ENCODE measurements at places on chromosomes 2 and 18.

DNA sequence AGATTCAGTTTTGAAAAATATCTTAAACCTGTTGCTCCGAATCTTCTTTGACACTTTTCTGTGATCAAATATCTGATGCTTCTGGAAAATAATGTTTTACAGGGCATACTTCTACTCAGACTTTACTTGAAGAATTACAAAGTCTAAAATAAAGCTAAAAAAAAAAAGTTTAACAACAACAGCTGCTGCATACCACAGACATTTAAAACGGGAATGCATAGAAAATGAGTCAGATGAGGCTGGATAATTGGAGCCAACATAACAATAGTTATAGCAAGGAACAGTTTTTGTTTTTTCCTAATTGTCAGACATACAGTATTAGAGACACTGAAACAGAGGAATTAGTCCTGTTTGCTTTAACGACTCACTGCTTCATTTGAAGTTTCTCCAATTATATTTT, 1090.2 kb downstream of the SUCLG1 start:
- DNase-seq = peak; percentile 83

- DNase-seq = peak; percentile 91
These were observed 193.1 kb downstream of the SH3RF3 start for GRCh38 chr2:109322111-109322510.

- DNase-seq = no peak
These were observed 596.0 kb downstream of the LRP1B start for GRCh38 chr2:141534666-141535362.

- DNase-seq = peak; percentile 39
These were observed 19.4 kb upstream of the ACVR1 start for GRCh38 chr2:157895531-157895930.

DNA sequence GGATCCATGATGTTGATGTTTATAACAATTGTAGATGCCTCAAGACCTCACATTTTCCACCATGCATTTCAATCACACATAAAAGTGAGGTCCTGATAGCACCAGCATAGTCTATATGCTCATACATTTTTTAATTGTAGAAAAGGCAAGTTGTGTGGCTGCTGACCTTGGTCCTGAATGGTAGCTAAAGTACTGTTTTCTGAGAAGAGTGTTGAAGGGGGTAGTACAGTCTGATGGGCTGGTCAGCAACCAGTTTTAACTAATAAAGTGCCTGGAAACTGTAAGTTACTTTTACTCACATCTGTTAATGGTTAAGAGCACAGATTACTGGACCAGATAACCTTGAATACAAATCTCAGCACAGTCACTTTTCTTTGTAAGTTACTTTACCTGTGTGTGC, 15.9 kb downstream of the ZNF638 start:
- peak; percentile 18 for DNase-seq

- DNase-seq = no peak
These were observed 8.0 kb upstream of the TMEM214 start for GRCh38 chr2:27024812-27025211.

GRCh38 chr2:74188018-74188601, 9.4 kb upstream of the MOB1A start:
- DNase-seq = peak; percentile 83

DNA sequence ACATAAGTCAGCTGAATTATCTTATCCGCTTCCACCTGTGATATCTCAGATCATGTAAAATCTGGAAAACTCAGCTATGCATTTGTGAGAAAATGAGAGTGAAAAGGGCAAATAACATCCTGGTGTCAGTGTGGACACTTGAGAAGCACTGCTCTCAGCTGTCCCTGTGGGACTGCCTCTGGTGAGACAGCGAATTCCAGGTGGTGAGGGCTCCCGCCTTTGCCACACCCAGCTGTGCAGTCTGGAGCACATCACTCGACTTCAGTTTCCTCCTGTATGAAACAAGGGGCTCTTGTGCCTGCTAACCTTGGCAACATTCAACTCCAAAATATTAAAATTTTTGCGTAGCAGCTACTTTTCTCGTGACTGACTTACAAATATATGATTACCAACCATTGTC, 194.9 kb upstream of the BOD1L2 start:
- no peak for DNase-seq

DNA sequence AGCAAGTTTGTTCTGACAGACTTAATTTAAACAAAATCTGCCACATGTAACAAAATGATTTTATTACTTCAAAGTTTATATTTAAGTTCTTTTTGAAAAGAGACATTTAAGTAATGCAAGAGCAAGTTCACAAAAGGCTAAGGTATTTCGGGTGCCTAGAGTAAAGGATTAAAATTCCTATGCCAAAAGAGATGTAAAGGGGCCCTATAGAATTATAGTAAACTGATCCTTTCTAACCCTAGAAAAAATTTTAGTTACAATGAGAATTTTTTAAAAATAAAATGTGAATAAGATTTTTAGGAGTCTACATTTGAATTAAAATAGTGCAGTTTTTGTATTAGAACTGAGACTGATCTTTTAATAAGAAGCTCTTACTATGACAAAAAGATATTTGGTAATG, 147.1 kb downstream of the PLEKHA3 start:
- no peak for DNase-seq

DNA sequence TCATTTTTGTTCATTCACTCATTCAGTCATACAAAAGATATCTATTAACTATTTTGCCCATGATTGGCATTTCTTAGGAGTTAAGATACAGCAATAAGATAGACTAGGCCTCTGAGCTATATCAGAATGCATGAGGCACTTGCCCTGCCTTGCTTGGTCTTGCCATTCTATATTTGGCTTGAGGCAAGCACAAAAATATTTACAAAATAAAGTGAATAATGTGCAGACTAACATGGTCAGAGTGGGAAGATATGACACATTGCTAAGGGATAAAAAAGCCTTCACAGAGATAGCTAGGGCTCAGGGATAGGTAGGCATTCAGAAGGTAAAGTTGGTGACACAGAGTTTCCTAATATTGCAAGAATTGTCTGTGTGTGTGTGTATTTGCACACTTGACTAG, 75.0 kb upstream of the MMADHC start:
- DNase-seq = no peak

DNA sequence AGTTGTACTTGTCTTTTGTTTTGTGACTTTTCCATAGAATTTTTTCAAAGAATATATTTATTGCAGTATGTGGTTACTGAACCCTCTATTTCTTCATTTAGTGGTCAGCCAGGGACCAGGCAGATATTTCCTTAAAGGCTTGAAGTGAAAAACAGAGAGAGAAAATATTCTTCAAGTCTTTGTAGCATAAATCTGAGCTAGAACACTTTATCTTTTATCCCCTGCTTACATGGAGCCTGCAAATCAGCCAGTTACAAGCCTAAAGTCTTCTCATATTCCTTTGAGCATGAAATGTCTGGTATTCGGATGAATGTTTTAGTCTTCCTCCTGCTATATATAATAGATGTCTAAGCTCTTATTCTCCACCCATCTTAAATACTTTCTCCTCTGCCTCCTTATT, 1557.5 kb upstream of the ACVR2A start:
- DNase-seq = peak; percentile 26

DNA sequence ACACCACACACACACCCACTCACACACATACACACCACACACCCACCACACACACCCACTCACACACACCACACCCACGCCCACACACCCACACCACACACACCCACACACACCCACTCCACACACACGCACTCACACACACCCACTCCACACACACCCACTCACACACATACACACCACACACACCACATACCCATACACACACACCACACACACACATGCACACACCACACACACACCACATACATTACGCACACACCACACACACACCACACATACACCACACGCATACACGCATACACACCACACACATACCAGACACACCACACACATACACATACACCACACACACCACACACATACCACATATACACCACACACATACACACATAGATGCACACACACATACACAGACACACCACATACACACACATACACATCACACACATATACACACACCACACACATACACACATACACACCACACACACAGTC, 37.9 kb downstream of the MCFD2 start:
- DNase-seq = no peak

- DNase-seq = no peak
These were observed 417.0 kb downstream of the SLC4A3 start for GRCh38 chr2:220044383-220044782.

- peak; percentile 76 for DNase-seq
These were observed 101.9 kb downstream of the GPD2 start for GRCh38 chr2:156538083-156538504.

DNA sequence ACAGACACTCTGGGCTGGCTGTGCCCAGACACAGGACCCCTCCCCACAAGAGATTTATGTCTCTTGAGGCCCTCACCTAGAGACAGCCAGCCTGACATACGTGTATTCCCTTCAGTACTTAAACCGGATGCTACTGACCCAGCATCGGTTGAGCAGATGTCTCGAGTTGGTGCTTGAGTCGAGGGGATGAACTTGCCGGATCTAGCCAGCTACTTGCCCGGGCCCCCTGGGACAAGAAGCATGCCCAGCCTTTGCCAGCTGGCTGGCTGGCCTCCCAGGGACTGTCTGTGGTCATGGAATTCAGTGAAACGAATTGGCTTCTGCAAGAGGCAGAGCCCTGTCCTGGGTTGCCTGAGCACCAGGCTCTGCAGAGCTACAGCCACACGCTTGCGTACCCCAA, 36.0 kb downstream of the DNMT3A start:
- peak; percentile 56 for DNase-seq

DNA sequence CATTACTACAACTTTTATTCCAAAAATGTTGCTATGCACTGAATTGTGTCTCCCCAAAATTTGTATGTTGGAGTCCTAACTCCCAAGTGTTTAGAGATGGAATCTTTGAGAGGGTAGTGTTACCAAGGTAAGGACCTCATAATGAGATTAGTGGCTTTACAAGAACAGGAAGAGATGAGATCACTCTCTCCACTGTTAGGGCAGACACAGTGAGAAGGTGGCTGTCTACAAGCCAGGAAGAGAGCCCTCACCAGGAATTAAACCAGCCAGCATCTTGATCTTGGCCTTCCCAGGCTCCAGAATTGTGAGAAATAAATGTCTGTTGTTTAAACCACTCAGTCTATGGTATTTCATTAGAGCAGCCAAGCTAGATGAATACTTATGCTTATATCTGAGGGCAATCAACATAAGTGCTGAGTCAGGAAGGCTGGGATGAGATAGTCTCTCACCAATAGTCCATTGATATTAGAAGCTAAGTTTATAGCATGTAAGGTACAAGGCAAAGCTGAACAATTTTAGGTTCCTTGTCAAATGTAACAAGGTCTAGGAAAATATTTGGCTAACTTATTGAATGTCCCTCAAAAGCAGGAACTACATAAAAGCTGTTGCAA, 317.6 kb upstream of the REG3G start:
- no peak for DNase-seq

- no peak for DNase-seq
These were observed 131.4 kb upstream of the ITGB6 start for GRCh38 chr2:160331258-160332025.

GRCh38 chr2:11684894-11685460, 15.0 kb upstream of the NTSR2 start:
- no peak for DNase-seq

DNA sequence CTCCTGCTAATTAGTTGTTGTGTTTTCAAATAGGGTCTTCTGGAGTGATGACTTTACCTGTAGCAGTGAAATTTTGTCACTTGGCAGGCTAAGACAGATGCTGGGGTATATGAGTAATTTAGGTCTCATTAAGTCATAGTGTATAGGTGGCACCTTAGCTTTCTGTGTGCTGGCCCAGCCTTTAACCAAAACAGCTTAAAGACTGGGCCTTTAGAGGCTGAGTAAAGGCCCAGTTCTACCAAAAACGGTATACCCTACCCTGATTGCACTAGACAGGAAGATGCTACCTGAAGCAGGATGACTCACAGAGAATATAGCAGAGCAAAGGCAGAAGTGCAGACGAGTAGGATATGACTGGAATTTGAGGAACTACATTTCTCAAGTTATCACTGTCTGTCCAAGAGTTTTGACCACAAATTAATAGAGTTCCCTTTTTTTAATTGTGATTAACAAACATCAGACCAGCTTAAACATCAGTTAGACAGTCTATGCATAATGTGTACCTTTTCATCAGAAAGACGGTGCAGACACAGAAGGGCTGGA, 337.9 kb upstream of the SALL3 start:
- DNase-seq = no peak

- DNase-seq = peak; percentile 42
These were observed 98.4 kb downstream of the EHBP1 start for GRCh38 chr2:62803961-62804360.

- peak; percentile 17 for DNase-seq
These were observed 2.0 kb upstream of the CHRND start for GRCh38 chr2:232523682-232524597.

DNA sequence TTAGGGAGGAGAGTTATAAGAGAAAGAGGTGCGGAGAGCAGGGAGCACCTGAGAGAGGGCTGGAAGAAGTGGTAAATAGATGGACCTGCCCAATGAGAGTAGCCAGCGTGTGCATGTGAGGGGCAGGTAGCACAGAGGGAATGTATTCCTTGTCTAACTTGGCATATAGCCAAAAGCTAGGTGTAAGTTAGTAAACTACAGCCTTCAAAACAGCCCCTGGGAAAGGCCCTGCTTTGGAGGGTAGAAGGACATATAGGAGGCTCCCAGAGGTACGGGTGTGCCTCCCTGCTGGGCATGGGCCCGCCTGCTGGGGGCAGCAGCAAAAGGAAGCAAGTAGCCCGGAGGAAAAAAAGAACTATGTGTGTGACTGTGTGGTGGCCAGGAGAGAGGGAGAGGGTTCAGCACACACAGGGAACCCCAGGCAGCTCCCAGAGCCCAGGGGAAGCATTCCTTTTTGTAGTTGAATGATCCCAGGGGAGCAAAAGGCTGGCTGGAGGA, 48.0 kb downstream of the TCF7L1 start:
- no peak for DNase-seq

- peak; percentile 27 for DNase-seq
These were observed 178.7 kb downstream of the CLIP4 start for GRCh38 chr2:29293830-29294438.

GRCh38 chr2:9610781-9611548, 19.8 kb downstream of the YWHAQ start:
- no peak for DNase-seq

DNA sequence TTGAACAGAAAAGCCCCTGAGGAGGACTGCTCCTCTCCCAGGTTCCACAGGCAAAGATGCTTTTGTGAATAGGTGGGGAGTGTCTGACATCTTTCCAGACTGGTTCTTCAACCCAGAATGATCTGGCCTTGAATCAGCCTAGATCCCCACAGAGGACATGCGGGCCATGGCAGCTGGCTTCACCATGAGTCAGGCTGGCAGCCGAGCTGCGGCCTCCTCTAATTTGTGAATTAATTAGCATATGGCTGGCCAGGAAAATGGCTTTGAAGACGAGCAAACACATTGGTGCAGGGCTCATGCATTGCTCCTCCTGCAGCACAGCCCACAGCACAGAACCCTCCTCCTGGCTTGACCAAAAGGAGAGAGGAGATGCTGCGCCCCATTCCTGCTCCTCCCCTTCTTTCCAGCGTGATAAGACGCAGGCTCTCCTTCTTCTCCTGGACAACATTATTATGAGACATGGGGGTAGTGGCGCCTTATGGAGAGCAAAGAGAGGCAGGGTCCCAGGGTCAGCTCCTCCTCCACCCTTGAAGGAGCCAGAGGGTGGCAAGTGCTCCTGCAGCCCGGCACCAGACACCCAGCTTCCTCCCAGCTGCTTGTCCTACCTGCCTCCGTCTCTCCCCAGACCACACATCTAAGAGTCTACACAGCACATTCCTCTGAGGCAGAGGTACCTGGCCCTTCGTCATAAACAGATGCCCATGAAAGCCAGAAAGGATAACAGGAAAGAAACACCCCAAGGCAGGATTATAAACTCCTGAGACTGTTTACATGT, 66.7 kb downstream of the EDAR start:
- DNase-seq = peak; percentile 58

- peak; percentile 51 for DNase-seq
These were observed 93.1 kb downstream of the CABLES1 start for GRCh38 chr18:23228102-23229061.
